Putamen (tissue), 1 donor: ENCODE measurements at places on chromosomes 1 and 21.

DNA sequence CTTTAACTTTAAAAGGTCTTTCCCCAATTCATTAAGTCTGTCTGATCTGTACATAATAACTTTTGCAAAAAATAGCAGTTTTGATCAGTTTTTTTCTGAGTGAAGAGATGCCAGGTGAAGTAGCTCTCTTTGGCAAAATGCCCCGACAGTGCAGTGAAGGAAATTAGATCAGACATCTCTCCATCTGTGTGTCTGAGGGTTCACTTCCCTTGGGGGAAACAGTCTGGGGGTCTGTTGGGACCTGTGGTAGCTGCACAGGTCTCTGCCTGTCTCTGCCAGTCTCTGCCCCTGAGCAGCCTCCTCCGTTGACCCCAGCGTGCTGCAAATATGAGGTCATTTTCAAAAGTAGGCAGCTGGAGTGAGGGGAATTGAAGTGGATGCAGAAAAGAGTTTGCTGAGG lies 54.5 kb downstream of the TBCE start:
- no peak for DNase-seq

DNA sequence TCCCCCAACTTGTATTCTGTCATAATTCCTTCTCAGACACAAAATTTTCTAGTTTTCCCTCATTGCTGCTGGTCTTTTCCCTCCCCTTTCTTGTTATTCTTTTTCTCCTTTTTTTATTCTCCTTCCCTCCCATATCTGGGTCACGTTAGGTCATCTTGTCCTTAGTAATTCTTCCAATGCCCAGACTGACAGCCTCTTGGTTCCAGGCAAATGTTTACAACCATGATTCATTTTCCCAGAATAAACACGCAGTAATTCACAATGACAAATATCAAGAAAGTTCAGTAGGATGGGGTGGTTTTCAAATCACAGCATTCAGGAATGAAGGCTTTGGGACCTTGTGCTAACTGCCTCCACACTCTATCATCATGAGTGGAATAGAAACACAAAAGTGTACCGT lies 25.2 kb downstream of the NHLH2 start:
- no peak for DNase-seq

GRCh38 chr1:178189814-178190213 lies 95.9 kb downstream of the RASAL2 start:
- DNase-seq: peak; percentile 13

DNA sequence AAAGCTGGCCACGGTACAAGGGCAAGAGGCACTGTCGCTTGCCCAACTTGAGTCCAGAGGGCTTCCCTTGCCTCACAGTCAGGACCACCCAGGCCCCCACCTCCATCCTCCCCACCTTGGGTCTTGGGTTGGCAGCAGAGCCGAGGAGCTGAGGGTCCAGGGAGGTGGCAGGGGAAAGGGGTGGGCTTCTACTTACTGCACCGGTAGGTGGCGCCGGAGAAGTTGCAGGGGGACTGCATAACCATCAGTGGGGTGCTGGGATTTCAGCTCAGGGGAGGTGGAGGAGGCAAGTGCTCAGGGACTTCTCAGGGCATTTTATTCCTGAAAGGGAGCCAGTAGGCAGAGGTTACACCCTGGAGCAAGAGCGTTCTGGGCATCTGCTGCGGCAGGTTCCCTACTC lies 44.0 kb downstream of the TRIM62 start:
- no peak for DNase-seq

DNA sequence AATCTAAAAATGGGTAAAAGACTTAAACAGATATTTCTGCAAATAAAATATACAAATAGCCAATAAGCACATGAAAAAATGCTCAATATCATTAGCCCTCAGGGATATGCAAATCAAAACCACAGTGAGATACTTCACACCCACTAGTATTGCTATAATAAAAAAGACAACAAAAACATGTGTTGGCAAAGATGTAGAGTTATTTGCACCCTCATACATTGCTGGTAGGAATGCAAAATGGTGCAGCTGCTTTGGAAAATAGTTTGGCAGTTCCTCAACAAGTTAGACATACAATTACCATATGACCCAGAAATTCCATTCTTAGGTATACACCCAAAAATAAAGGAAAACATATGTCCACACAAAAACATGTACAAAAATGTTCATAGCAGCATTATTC lies 30.2 kb downstream of the ZZZ3 start:
- DNase-seq: no peak

GRCh38 chr1:68232289-68233148 lies at the start of gene WLS:
Gene WLS (minus strand): TSS chr1:68232523. CDS start chr1:68232299, 224 bp downstream.
- peak; percentile 73 for DNase-seq

DNA sequence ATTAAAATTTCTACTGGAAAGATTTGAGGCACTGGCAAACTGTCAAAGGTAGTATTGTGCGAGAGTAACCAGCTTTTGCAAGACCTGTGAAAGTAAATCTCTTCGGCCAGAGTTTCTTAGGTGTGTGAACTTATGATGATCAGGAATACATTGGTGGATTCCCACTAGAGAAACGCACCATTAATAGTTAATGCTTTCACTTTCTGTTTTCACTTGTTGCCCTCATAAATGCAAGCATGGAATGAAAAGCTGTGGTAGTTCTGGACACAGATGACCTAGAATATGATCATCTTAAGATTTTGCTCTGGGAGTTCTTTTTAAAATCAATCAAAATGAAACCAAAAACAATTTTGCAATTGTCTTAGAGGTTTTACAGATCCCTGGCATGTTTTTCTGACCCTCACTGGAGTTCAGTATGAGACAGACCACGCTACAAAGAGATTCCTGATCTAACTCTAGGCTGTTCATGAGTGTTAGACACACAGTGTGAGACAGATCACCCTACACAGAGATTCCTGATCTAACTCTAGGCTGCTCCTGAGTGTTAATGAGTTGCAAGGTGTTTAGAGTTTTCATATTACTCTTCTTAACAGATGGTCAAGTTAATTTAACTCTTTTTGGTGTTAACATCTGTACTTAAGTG lies 98.8 kb downstream of the SDCCAG8 start:
- no peak for DNase-seq

GRCh38 chr21:27326301-27326700 lies 359.4 kb upstream of the ADAMTS5 start:
- DNase-seq: no peak

- DNase-seq: no peak
These were observed 68.4 kb upstream of the MAGI3 start for GRCh38 chr1:113321771-113322387.

DNA sequence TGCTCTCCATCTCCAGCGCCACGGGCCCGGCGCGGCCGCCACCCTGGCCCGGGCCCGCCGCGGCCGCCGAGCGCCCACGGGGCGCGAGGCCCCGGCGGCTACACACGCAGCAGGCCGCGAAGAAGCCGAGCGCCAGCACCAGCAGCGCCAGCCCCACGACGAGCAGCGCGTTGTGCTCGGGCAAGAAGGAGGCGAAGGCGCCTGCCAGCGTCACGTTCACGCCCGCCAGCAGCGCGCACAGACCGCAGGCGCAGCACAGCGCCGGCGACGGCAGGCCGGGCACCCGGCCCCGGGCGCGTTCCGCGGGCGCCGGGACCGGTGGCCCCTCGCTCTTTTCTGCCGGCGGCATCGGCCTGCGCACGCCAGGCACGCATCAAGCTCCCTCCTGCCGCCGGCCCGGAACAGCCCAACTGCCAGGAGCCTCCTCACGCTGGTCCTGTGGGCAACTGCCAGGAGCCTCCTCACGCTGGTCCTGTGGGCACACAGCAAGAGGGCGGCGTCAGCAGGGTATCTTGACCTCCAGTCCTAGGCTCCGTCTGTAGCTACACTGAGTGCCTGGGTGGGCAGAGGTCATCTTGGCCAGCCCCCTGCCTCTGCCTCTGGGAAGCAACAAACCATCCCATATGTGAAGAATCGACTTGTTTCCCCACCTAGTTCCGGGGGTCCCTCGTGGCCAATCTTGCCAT lies 18.1 kb downstream of the KNCN start:
- peak; percentile 22 for DNase-seq

DNA sequence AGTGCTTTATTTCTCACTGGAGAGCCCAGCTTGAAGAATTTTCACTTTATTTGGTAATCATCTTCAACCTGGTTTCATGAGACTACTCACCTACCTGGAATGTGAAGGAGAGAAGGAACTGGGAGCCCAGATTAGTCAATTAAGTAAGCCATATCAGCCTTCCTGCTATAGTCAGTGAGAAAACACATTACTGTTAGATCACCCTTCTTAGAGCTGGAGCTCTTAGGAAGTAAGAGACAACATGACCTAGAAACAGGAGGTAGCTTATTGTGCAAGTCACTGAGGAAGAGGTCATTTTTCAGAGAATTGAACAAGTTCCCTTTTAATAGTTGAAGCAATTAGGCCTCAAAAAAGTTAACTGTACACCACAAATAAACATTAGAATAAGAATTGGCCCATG lies 49.2 kb upstream of the TEKT2 start:
- no peak for DNase-seq

DNA sequence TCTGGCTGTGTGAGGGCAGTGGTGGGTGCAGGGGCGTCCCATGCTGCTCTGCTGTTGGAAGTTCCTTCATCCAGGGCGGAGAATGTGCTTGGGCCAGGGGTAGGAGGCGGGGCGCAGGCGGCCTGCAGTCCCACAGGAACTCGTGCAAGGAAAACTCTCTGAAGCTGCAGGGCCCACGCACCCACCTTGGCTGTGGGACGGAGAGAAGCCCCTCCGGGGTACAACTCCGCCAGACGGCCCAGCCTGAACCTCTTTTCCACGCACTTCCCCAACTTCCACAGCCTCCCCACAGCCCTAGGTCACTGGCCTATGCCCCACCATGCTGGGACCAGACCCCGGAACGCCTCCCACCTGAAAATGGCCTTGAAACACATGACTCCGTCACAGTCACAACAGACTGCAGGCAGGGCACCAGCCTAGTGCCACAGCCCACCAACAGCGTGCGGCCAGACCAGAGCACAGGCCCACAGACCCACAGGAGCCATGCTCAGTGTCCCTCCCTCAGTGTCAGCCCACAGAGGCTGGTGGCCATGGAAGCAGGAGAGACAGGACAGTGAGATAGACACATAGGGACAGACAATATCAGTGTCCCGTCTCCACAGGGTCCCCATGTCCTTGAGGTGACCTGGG lies 47.8 kb downstream of the WNT9A start:
- no peak for DNase-seq

- peak; percentile 49 for DNase-seq
These were observed 38.6 kb downstream of the FMO4 start for GRCh38 chr1:171352554-171352953.

GRCh38 chr1:206506405-206507283 lies 687 bp upstream of the RASSF5 start:
- no peak for DNase-seq

DNA sequence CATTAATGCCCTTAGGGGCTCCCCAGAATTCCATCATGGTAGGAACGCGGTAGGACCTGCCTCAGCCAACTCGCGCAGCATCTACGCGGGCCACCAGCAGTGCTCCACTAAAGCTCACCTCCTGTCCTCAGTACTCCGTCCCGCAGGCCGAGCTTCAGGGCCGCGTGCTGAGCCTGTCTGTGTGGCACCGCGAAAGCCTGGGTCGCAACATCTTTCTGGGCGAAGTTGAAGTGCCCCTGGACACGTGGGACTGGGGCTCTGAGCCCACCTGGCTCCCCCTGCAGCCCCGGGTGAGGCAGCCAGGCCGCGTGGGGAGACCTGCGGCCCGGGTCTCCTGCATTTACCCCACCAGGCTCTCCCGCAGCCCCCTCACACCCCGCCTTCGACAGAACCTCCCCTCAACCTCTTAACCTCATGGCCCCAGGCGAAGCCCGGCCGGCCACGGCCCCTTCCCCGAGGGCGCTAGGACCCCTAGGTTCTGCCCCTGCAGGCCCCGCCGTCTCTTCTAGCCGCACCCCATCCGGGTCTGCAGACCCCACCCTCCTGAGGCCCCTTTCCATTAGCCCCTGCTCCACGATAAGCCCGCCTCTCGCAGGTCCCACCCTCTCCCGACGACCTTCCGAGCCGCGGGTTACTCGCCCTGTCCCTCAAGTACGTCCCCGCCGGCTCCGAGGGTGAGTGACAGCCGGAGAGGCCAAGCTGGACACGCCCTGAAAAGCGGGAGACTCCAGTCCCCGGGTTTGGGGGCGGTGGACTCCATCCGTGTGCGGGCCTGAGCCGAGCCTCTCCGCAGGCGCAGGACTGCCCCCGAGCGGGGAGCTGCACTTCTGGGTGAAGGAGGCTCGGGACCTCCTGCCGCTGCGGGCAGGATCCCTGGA lies 9.1 kb downstream of the SYTL1 start:
- no peak for DNase-seq

- no peak for DNase-seq
These were observed 64.2 kb upstream of the ERRFI1 start for GRCh38 chr1:8090241-8090702.

- no peak for DNase-seq
These were observed 327.0 kb upstream of the NR5A2 start for GRCh38 chr1:199700551-199700950.

DNA sequence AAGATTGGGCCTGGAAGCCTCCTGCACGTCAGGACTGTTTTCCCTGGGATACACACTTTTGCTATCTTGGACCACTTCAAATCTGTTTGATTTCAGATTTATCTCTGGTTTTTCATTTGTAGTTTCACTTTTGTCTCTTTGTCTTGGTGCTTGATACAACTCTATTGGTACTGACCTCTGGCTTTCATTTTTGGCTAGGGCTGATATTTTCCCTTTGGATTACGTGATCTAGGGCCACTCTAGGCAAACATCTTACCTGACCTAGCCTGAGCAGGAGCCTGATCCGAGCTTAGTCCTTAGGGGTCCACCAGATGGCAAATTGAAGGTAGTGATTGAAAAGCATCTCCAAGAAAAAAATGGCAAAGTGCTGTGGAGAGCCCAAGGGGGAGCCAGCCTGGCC lies 39.6 kb downstream of the ZBTB18 start:
- DNase-seq: no peak

DNA sequence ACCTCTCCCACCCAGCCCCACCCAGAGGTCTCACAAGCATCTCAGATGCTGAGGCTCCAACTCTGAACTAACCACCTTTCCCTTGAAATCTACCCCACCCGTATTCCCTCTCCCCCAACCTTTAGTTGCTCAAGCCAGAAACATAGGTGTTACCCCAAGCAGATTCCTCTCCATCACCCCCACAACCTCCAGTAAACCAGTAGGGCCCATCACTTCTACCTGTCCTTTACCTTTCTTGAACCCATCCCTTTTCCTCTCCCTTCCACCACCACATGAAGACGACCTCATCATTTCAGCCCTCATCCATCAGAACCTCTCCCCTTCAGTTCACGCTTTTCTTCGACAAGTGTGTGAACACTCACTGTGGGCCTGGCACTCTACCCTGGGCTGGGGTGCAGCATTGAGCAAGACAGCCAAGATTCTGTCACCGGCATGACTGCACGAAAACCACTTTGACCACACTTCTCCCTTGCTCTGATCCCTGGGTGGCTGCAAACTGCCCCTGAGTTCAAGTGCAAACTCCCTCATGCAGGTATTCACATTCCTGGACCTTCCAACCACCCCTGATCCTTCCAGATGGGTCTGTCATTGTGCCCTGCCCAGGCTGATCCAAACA lies 65.5 kb upstream of the LAPTM5 start:
- no peak for DNase-seq
